Frontal cortex (tissue), 4 donors: ENCODE measurements at places on chromosomes 11 and 22. TPM values are rescaled to one million over a fixed set of nuclear protein-coding genes. Genes with fewer than 3 reads are reported as not detected.

DNA sequence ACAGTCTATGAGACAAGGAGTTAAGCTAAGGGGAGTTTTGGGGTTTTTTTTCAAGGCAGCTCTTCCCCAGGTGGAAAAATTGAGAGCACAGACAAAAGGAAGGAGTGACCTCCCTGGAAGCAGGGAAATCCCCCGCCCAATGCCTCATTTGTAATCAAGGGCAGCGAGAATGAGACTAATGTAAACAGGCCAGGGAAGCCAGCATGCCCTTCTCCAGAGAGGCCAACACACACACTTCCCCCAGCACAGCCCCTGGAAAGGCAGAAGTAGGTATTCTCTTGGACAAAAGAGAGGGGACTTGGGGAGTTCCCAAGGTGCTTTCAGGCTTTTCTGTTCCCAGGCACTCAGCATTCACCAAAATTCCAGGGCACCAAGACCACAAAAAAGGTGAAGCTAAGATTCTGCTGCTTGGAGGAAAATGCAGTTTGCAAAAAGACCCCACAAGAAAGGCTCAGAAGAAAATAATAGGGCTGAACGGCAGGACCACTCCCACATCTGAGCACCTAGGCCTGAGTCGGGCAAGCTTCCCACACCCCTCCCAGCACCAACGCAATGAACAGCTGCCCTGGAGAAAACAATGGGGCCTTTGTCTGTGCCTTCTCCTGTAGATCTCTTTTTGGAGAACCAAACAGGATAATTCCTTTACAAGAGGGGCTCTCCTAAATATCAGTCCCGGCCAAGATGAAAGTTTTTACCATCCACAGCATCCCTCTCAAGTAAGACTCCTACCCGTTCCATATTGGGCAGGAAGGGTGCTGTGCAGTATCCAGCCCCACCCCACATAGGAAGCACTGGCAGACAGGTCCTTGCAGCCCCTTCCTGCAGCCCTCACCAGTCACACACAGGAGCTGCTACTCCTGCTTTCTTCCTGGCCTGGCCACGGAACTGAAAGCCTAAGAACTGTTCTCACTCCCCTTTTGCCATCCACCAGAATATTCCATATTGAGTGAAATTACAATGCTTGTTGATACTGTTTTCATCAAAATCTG, 70.7 kb upstream of the AKIP1 start:
- no peak for DNase-seq

- DNase-seq, result no peak
Observed at GRCh38 chr11:111639226-111639925, 37.1 kb downstream of the SIK2 start.

DNA sequence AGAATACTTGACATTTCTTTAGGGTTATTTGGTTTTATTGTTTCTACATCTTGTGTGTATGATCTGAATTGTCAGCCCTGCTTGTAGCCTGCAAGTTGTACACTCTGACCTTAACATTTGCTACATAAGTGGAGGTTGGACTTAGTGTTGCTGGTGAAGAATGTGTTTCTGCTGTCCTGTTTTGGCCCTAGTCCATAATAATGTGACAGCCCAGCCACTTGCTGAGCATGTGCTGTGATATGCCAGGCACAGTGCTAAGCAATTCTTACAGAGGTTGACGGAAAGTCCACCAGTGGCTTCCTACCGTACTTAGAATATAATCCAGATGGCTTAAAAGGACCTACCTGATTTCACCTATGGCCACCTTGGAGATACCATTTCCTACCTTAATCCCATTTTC, 526.6 kb downstream of the NELL1 start:
- no peak for DNase-seq

DNA sequence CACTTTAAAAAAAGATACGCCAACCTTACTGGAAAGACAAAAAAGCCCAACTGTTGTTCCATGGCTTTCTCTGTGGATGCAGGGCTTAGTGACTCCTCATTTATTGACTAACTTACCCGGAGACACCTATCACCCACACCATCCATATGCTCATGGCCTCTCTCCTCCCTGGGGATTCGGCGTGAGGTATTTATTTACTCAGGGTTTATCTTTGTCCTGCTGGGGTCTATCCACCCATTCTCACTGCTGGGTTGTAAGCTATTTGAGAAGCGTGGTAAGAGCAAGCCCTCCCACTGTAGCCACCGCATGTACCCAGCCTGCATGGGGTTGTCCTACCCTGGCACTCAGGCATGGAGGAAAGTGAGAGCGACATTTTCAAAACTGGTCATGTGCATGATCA, 93.6 kb downstream of the NELL1 start:
- DNase-seq, result no peak

DNA sequence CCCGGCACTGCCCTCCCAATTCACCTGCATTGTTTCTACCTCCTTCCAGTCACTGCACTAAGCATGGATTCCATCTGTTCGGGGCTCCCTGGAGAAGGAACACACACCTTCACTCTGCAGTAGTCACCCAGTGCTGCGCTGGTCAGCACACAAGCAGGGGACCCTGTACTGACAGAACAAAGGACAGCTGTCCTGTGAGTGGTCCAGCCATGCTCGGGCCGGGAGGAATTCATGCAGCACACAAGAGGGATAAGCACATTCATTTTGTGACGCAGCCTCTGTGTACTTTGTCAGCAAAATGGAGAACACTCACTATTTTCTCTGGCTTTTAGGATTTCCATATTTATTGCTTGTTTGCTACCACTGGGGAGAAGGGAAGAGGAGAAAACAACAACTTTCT, 167.3 kb downstream of the NTM start:
- DNase-seq, result no peak

- no peak for DNase-seq
Observed at GRCh38 chr11:13717331-13717730, 48.9 kb downstream of the FAR1 start.

GRCh38 chr22:36875741-36876140, 14.9 kb downstream of the NCF4 start:
- no peak for DNase-seq

- peak; percentile 44 for DNase-seq
Observed at GRCh38 chr22:23520863-23521440, 59.1 kb downstream of the IGLL1 start.

- no peak for DNase-seq
Observed at GRCh38 chr22:44892803-44893730, 116.7 kb downstream of the PHF21B start.

DNA sequence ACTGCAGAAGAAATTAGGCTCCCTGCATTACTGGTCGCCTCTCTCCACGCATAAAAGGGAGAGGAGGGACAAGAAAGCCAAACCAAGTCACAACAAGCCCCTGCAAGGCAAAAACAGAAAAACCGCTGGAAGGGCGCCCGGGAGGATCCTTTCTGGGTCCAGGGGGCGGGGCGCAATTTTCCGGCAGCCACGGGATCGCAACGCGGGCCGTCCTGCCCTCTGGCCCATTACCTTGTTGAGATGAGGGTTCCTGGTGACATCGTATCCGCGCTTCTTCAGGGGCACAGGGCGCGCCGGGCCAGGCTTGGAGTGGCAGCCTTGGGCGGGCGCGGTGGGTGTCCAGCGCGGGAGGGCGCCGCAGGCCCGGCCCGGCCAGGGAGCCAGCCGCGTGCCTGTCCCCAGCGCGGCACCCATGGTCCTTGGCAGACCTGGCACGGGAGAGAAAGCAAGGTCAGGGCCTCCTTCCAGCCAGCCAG, 847 bp downstream of the ME3 start:
- DNase-seq, result peak; percentile 26

GRCh38 chr11:8372641-8373381, 109.1 kb upstream of the LMO1 start:
- no peak for DNase-seq

DNA sequence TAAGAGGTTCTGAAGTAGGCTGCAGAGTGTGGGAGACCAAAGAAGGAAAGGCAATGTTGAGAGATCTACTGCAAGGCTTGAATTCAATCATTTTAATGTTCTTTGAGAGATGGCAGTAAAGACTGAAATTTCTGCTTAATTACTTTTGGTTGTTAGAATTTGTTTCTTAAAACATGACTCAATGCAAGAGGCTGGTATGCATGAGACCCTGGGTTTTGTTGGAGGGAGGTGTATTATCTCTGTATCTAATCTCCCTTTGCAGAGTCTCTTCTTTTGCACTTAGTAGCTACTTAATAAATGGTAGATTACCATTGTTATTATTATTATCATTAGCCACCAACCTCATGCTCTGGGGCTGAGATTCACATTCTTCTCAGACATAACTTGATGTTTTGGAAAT, 87.4 kb upstream of the DRD2 start:
- DNase-seq, result no peak

GRCh38 chr11:11657218-11657955, 35.6 kb upstream of the GALNT18 start:
- DNase-seq, result no peak

DNA sequence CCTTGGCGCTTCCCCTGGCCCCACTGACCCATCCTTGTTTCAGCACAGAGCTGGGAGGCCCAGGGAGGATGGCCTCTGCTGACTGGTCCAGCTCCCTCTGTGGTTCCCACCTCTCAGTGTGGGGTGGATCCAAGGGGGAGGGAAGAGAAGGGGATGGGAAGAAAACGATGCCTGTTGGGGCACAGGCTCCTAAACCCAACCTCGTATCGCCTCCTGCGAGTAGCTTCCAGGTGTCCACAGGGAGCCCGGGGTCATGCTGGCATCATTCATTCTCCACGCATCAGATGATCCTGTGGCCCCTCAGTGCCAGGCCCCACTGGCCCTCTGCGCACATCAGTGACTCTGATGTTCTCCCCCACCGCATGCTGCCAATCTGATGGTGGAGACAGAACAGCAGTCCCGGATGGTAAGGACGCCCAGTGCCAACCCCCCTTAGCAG, 5.1 kb downstream of the MYEOV start:
- no peak for DNase-seq

The ADM gene
- 8.6 TPM for total RNA-seq

The NNMT gene
- 0.41 TPM for total RNA-seq

The ENTHD1 gene
- total RNA-seq, result under 0.01 TPM
